Activated CD4-positive, alpha-beta T cell treated with anti-CD3 and anti-CD28 coated beads, Interleukin-2, amount 50 U/mL, for 16 hours (primary cell): ENCODE measurements at places on chromosomes 7 and 10.

GRCh38 chr10:107126512-107127065 is 37.9 kb downstream of the SORCS1 start:
- no peak for DNase-seq

DNA sequence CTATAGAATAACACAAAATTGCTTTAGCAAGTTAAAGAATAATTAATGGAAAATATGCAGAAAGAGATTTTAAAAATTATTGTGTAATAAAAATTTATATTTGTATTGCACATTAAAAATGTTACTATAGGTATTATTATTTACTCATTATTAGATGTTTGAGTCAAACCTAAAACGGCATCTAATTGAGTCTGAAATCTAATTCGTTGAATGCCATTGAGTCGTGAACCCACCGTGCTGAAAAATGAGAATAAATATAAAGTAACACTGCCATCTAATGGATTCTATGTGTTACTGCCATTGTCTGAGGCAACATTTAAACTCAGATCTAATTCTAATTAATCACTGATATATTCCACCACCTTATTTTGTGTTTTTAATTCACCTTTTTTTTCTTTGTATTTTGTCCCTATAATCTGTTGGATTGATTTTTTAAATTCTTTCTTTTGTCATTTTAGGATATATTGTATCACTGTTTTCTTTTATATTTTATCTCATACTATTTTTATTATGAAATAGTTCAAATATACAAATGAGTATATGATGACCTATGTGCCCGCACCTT is 62.2 kb downstream of the SAMD9 start:
- DNase-seq, result peak; percentile 60

- DNase-seq, result no peak
Observed at GRCh38 chr10:114403541-114404161, 651 bp downstream of the AFAP1L2 start.

- no peak for DNase-seq
Observed at GRCh38 chr7:39075210-39075609, 97.5 kb downstream of the POU6F2 start.

- DNase-seq, result no peak
Observed at GRCh38 chr10:113292086-113292485, 260.8 kb upstream of the HABP2 start.

- DNase-seq, result peak; percentile 14
Observed at GRCh38 chr10:63720676-63721075, 199.5 kb downstream of the REEP3 start.

GRCh38 chr10:129953119-129954051 is 10.7 kb downstream of the EBF3 start:
- no peak for DNase-seq
